T-helper 1 cell (primary cell): ENCODE measurements at places on chromosomes 1 and 21.

- no peak for DNase-seq
These were observed 69.1 kb upstream of the JUN start for GRCh38 chr1:58852731-58853485.

- DNase-seq: no peak
These were observed 2.7 kb downstream of the GMEB1 start for GRCh38 chr1:28671254-28671780.

DNA sequence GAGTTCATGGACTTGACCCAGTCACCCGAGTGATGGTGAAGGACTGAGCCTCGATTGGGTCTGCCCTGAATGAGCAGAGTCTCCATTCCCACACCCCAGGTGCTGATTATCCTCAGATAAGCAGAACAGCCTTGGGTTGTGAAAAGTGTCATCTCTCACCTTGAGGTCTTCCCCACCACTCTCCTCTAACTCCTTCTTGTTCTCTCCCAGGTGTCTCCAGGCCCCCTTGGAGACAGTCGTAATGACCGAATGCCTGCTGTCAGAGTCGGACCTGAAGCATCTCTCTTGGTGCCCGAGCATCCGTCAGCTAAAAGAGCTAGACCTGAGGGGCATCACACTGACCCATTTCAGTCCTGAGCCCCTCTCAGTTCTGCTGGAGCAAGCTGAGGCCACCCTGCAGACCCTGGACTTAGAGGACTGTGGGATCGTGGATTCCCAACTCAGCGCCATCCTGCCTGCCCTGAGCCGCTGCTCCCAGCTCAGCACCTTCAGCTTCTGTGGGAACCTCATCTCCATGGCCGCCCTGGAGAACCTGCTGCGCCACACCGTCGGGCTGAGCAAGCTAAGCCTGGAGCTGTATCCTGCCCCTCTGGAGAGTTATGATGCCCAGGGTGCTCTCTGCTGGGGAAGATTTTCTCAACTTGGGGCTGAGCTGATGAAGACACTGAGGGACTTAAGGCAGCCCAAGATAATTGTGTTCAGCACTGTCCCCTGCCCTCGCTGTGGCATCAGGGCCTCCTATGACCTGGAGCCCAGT is 3.4 kb downstream of the PRAMEF12 start:
- DNase-seq: no peak

GRCh38 chr1:62528015-62528414 is 69.3 kb upstream of the ANGPTL3 start:
- DNase-seq: no peak

- no peak for DNase-seq
These were observed 337.7 kb downstream of the SIPA1L2 start for GRCh38 chr1:232292239-232292638.

DNA sequence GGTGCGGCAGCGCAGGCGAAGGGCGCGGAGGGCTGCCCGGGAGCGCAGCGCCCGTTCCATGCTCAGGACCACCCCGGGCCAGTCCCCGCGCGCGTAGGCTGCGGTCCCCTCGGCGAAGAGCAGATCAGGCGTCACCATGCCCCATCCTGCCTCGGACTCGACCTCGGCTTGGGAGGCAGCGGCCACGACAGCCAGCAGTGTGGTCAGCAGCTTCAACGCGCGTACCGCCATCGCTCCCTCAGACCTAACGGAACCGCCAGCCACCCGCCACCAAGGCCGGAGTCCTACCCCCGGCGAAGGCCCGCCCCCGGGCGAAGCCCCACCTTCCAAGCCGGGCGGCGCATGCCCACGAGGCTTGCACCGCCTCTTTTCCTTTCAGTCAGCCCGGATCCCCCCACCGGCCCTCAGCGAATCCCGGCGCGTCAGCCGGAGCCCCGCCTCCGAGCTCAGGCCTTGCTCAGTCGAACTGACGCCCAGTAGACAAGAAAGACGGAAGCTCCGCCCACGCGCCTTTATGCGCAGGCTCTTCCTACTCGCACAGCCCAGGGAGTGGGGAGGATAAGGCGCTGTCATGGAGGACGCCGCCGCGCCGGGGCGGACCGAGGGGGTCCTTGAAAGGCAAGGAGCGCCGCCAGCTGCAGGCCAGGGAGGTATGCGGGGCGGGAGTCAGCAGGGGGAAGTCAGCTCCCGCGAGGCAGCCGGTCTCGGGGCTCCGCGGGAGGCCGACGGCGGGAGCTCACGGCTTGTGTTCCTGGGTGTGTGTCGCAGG is at the start of the genes C1orf50 and P3H1:
TSS of gene C1orf50 (plus strand) at position 509 of the 769 bp plus-strand sequence. CDS start at position 572, 63 bp downstream.
TSS of gene P3H1 (minus strand) at position 288 of the 769 bp plus-strand sequence. CDS start at position 231, 57 bp downstream.
- DNase-seq: peak; percentile 100

DNA sequence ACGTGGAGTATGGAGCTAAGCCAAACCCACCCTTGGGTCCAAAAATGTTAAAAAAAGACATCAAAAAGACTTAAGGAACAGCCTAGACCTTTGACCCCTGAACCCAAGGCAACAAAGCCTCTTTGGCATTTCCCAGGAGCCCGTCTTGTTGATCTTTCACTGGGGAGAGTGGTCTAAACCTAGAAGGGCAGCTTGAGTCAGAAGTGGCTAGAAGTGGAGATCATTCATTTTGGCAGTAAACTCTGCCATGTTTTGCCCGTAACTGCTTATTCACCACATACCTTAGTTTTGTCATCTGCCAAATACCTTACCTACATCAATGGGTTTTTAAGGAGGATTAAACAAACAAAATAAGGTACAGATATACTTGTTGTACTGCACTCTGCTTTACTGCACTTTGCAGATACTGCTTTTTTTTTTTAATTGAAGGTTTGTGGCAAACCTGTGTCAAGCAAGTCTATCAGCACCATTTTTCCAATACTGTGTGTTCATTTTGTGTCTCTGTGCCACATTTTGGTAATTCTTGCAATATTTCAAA is 1.7 kb upstream of the CTSE start:
- no peak for DNase-seq

- DNase-seq: peak; percentile 4
These were observed 48.4 kb downstream of the COLGALT2 start for GRCh38 chr1:183989078-183989577.
